ENCODE measurements at places on chromosomes 4 and X.

GRCh38 chrX:39479856-39480255 lies 617.9 kb downstream of the BCOR start:
- no peak for DNase-seq

- no peak for DNase-seq
Observed at GRCh38 chr4:66590488-66591215, 920.4 kb upstream of the EPHA5 start.

DNA sequence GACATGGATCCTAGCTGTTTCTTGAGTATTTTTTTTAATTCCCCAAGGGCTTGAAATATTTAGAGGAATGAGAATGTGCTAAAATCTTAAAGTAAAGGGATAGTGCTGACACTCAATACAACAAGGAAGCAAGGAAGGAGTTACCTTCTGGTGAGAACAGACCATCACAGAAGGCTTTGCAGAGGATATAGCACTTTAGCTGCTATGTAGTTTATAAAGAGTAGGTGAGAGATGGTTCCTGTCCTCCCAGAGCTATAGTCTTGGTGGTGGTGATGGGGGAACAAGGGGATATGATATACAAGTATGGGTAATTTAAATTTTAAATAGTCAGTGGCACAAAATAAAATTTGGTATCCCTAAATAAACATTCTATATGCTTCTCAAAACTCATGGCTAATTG lies 47.6 kb downstream of the MTHFD2L start:
- DNase-seq = no peak

DNA sequence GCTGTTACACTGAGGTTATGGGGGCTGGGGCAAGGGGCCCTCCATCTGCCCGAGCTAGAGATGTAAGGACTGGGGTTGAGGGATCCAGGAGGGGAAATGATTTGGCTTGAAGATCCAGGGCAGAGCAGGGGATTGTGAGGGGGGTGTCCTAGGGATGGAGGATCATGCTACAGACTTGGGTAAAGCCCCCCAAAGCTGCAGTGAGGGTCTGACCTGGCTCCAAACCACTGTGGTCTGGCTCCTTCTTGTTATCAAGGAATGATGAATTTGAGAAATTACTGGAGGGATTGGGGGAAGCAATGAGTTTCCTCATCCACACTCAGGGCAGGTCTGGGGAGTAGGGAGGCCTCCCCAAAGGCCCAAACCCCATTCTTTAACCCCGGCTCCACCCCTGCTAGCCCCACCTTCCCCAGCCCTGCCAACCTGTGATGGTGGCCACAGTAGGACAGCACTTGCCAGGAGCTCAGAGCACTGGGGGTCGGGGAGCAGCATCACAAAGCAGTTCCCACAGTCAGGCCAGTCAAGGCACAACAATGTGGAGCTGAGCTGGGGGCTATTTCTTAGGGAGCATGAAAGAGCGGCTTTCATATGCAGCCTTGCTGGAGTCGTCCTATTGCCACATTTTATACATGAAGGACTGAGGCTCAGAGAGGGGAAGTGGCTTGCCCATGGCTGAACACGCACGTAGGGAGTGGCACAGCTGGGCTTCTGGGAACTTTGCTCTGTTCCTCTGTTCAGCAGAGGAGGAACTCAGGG lies 165.5 kb downstream of the EFNB1 start:
- DNase-seq = no peak

GRCh38 chr4:8051644-8052043 lies 107.0 kb downstream of the ABLIM2 start:
- DNase-seq = no peak

DNA sequence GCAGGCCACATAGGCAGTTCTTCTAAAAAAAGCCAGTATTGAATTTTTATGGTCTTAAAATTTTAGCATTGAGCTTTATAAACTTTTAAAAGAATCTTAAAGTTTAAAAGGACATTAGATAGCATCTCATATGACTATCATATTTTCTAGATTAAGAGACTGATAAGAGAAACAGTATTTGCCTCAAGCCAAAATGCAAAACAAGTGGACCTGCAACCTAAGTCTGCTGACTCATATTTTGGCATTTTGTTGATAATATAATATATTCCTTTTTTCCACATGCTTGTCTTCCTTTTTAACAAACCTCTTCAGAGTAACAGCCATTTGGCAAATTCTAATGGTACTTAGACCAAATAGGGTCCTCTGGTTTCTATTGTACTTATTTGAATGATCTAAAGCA lies 328.5 kb upstream of the GALNTL6 start:
- DNase-seq = no peak

- DNase-seq = no peak
Observed at GRCh38 chr4:172055046-172055445, 241.8 kb downstream of the GALNTL6 start.

- no peak for DNase-seq
Observed at GRCh38 chr4:26717332-26717731, 133.4 kb downstream of the TBC1D19 start.

DNA sequence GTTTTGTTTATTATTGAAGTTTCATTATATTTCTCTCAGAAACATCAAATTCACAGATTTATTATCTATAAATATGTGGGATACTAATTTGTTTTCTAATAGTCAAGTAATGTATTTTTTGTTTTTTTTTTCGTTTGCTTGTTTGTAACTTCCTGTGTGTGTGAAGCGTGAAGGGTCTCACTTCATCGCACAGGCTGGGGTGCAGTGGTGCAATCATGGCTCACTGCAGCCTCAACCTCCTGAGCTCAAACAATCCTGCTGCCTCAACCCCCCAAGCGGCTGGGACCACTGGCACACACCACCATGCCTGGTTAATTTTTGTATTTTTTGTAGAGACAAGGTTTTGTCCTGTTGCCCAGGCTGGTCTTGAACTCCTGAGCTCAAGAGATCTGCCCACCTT lies 55.1 kb downstream of the SH3RF1 start:
- DNase-seq = no peak

DNA sequence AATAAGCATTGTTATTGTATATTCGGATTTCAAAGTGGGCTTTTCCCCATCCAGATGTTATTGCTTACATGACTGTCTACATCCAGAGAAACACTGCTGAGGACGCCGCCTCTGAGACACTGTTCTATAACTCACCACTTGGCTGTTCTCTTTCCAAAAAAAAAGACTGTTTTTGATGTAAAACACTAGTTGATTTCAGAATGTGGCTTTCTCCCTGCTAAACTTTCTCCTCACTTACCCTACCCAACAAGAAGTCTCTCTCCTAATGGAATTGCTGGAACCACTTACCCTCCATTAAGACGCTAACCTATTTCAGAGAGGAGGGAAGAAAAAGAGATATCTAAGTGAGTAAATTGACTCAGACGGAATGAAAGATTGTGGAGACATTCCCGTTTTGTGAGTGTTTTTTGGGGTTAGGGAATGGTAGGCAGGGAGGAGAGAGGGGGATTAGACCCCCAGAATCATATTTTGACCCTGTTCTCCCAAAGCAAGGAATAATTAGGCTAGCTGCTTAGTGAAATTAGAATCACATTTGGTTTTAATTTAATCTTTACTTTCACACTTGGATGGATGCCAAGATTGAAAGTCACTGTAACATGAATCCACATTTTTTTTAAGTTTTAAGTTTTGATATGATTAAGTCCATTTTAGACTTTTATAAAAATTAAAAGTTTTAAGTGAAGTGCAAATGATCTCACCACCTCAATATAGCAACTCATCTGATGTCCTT lies 174.9 kb downstream of the CHIC2 start:
- DNase-seq = no peak

- no peak for DNase-seq
Observed at GRCh38 chr4:76955182-76955581, 5.6 kb downstream of the SEPTIN11 start.

DNA sequence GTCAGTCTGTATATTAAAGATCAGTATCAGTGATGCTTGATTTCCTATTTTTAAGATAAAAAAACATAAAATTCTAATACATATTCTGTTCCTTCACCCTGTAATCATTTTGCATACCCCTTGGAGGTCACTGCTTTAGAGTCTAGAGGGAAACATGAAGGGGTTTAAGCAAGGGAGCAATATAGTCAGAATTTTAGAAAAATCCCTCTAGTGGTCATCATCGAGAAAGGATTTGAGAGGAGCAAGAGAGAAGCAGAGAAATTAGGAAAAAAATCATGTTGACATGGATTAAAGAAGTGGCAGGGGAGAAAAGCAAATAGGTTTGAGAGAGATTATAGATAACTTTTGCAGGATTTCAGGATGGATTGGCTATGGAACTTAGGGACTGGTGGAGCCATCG lies 11.1 kb downstream of the APEX2 start:
- DNase-seq = peak; percentile 18

DNA sequence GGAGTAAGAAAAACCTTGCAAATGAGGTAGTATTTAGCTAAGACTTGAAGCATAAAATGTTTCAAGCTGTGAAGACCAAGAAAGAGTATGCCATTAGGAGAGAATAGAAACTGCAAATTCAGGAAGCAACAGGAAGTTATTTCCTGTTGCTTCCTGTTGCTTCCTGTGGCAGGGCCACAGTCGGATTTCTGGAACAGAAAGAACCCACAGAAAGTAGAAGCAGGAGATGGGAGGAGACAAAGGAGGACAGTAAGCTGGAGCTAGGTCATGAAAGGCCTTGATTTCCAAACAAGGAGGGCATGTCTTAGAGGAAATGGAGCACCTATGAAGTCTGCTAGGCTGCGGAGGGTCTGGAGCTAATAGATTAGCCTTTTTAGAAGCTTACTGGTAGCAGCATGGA lies 17.2 kb downstream of the ASB11 start:
- DNase-seq = no peak

- DNase-seq = peak; percentile 22
Observed at GRCh38 chr4:16271411-16271810, 45.1 kb upstream of the TAPT1 start.

DNA sequence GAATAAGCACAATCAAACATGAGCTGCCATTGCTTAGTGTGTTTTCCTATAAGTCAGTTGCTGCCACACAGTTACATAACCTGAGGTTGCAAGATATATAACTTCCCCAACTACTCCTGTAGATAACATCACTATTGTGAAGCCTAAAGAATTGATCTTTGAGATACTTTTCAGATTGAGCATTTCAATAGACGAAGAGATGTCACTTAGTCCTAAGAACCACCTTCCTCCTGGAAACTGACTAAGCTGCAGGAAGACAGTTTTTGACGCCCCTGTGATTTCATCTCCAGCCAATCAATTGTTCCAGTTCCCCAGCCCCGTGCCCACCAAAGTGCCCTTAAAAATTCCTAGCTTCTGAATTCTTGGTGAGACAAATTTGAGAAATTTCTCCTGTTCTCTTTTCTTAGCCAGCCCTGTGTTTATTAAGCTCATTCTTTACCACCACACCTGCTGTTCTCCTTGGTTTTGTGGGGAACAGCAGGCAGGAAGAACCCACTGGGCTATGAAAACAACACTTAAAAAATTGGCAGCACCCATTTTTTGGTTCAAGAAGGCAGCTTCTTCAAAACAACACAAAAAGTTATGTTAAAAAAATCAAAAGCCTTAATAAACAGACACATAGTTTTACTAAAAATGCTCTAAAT lies 317.1 kb upstream of the PABPC4L start:
- no peak for DNase-seq

- no peak for DNase-seq
Observed at GRCh38 chr4:73606465-73606974, 13.7 kb downstream of the RASSF6 start.

GRCh38 chr4:23163647-23164436 lies 471.1 kb downstream of the GBA3 start:
- no peak for DNase-seq

Data from brain (organoid and tissue), 16 donors.